HFFc6 (cell line): ENCODE measurements at places on chromosomes 12 and 14.
A peak's percentile ranks its signal among the peaks of the same experiment; 100 is the strongest.

GRCh38 chr14:72948481-72949138 is 22.3 kb downstream of the DCAF4 start:
- H3K27me3 ChIP-seq, result peaks cover 3% of the 10 kb centered on the region; the same call in 1 of the 2 replicates
- no peaks in the 10 kb centered on the region for H3K4me1 ChIP-seq
- no peak overlapping the region for H3K4me3 ChIP-seq
- peak; percentile 47 for DNase-seq
- no peak overlapping the region for H3K27ac ChIP-seq

DNA sequence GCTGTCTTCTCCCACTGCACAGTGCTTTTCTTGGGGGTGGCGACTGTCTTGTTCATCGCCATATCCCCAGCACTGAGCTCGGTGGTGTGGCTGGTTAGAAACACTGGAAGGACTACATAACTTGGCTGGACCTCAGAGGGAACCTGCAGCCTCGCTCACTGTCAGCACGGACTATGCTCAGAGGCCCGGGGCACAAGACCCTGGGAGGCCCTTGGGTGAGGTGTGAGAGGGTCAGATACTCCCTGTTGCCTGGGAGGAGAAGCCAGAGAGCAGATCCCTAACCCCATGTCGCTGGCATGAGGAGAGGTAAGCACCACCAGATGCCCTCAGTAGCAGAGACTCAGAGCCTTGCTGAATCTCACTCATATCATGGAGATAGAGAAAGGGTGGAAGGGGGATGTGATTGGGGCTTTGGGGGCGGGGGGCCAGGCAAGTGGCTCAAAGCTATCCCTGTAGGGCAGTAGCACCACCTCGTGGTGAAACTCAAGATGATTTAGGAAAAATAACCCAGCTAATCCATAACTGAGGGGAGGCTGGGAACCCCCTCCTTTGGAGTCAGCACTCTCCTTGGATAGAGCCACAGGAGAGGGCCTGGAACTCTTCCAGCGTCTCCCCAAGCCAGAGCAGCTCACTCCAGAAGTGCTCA is 18.7 kb upstream of the HDAC7 start:
- no peak overlapping the region for H3K4me3 ChIP-seq
- H3K27ac ChIP-seq, result no peak overlapping the region
- H3K27me3 ChIP-seq, result no peaks in the 10 kb centered on the region; the same call in 1 of the 2 replicates
- no peaks in the 10 kb centered on the region for H3K36me3 ChIP-seq

DNA sequence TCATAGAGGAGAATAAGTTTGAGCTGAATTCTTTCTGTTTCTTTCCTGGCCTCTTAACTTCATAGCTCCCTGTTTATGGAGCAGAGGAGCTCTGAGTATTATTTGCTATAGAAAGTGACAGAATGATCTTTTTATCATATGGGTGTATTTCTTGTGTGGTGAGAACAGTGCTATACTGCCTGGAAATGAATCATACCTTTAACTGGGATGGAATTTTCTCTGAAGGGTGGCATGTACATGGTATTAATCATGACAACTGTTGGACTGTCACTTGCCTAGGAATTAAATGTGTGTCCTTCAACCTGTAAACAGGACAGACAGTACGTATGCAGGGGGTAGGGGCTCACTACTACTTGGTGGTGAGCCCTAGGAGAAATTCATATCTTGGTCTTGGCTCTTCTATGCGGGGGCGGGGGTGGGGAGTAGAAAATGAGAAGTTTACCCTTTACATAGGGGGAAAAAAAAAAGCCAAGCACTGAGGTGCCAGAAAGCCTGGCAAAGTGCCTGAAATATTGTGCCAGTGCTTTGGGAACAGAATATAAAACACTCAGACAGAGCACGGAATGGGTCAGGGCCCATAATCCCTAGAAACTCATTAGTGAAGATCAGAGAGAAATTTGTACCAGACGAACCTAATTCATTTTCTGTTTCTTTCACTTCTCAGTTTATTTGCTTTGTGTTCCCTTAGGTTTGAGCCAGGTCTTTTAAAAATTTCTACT is 33.8 kb downstream of the ARMH4 start:
- H3K4me3 ChIP-seq, result no peak overlapping the region
- no peak overlapping the region for H3K27ac ChIP-seq
- H3K4me1 ChIP-seq, result peaks cover 8% of the 10 kb centered on the region
- DNase-seq, result no peak

DNA sequence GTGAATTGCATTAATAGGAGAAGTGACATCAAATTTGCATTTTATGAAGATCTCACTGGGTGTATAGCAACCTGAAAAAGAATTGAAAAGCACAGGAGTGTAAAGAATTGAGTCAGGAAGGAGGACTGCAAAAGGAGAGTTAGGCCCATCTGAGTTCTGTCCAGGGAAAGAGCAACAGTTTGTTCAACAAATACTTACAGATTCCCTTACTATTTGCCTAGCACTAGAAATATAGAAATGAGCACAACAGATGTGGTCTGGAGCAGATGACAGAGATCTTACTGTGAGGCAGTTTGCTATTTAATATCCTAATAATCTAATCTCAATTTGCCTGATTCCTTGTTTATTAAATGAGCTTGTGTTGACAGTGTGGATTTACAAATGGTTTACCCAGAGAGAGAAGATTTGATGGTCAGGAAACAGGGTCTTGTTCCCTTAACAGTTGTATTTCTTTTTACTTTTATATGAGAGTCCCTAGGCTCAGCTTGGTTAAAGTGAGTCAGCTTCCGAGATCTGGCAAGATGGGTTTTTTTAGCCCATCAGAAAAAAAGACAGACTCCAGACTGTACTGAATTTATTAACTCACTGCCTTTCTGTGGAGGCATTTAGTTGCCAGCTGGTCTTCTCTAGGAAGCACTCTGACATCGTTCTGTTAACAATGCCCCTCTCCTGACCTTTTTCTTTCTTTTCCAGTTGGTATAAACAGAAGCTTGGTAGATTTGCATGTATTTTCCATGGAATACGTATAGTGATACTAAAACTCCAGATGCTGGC is 229.7 kb downstream of the TTC6 start:
- H3K4me1 ChIP-seq, result no peaks in the 10 kb centered on the region; the same call in 1 of the 2 replicates
- no peak overlapping the region for H3K27ac ChIP-seq
- no peak for DNase-seq

DNA sequence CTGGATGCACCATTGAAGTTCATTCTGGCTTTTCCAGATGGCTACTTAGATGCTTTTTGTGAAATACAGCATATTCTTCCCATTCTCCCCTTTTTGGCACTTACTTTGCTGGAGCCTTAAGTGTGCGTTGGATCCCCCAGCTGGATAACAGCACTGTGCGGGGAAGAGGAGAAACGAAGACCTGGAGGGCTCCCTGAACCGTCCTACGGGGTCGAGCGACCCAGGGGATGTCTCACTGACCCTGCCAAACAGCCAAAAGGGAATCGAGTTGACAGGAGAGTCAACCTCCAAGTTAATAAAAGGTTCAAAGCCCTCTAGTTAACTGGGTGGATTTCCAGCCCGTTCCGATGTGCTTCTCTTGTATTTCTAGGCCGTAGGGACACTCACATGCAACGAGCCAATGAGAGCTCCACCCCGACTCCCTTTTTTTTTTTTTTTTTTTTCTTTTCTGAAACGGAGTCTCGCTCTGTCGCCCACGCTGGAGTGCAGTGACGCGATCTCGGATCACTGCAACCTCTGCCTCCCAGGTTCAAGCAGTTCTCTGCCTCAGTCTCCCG is 1.0 kb upstream of the CAMKK2 start:
- no peaks in the 10 kb centered on the region for H3K36me3 ChIP-seq
- DNase-seq, result peak; percentile 23
- H3K27me3 ChIP-seq, result no peaks in the 10 kb centered on the region
- H3K4me1 ChIP-seq, result peaks cover 12% of the 10 kb centered on the region
- peak overlapping the region; percentile 80 for H3K4me3 ChIP-seq
- H3K27ac ChIP-seq, result peak overlapping the region; percentile 62

GRCh38 chr14:49249022-49249421 is 337.2 kb downstream of the RPS29 start:
- H3K4me3 ChIP-seq, result no peak overlapping the region
- H3K4me1 ChIP-seq, result no peaks in the 10 kb centered on the region
- H3K27ac ChIP-seq, result no peak overlapping the region
- no peaks in the 10 kb centered on the region; the same call in 1 of the 2 replicates for H3K27me3 ChIP-seq
- H3K36me3 ChIP-seq, result no peaks in the 10 kb centered on the region

- H3K36me3 ChIP-seq, result peaks cover 5% of the 10 kb centered on the region; the same call in 1 of the 2 replicates
- H3K4me1 ChIP-seq, result peaks cover 30% of the 10 kb centered on the region
- no peak overlapping the region for H3K4me3 ChIP-seq
- no peak overlapping the region for H3K27ac ChIP-seq
- no peaks in the 10 kb centered on the region; the same call in 1 of the 2 replicates for H3K27me3 ChIP-seq
These were observed 319.4 kb downstream of the CACNA1C start for GRCh38 chr12:2372178-2372577.

GRCh38 chr14:31142455-31143087 is 65.0 kb downstream of the HECTD1 start:
- no peak for DNase-seq
- H3K36me3 ChIP-seq, result peaks cover 9% of the 10 kb centered on the region
- no peak overlapping the region for H3K4me3 ChIP-seq
- peaks cover 2% of the 10 kb centered on the region for H3K27me3 ChIP-seq
- peaks cover under 1% of the 10 kb centered on the region; the same call in 1 of the 2 replicates for H3K4me1 ChIP-seq
- no peak overlapping the region for H3K27ac ChIP-seq

DNA sequence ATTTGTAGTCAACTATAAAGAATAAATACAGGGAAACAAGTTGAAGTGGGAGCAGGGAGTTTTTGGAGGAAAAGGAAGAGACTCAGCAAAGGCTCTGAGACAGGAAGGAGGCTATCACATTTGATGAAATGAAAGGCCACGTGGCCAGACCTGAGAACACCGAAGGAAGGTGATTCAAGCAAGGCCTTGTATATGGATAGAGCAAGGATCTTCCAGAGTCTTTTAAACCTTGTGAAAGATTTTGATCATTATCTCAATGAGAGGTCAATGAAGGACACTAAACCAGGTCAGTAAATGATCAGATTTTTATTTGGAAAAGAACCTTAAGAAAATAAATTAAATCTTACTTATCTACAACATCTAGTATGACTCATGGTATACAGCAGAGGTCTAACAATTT is 523.5 kb downstream of the SLC16A7 start:
- no peaks in the 10 kb centered on the region for H3K36me3 ChIP-seq
- no peaks in the 10 kb centered on the region for H3K27me3 ChIP-seq
- H3K4me1 ChIP-seq, result peaks cover 33% of the 10 kb centered on the region
- no peak overlapping the region for H3K27ac ChIP-seq
- no peak for DNase-seq
